Fibroblast of skin of abdomen (primary cell): ENCODE measurements at places on chromosomes 1 and 21.

DNA sequence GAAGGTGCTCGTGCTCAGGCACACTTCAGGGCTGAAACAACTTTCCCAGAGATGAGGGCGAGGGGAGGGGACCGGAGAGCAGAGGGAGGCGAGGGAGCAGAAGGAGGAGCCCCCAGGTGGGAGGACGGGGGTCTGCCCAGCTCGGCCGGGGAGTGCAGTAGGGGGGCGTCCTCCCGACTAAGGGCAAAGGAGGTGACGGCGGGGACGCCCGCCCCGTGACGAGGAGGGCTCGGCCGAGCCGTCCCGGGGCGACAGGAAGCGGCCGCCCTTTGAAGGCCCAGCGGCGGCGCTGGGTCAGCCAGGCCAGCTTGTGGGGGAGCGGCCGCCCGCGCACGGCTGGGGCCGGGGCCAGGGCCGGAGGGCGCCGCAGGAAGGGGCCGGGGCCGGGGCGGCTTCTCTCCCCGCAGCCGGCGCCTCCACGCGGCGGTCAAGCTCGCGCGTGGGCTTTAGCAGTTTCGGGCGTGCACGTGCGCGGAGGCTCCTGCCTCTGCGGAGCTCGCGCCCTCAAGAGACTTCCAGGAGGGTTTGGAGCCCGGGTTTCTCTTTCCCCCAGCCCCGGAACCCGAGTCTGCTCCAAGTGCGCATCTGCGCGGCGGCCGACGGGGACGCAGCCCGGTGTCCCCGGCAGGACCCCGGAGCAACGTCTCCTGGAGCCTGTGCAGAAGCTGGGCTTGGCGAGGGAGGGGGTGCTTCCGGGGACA lies 100.8 kb upstream of the SLC45A1 start:
- DNase-seq = no peak

DNA sequence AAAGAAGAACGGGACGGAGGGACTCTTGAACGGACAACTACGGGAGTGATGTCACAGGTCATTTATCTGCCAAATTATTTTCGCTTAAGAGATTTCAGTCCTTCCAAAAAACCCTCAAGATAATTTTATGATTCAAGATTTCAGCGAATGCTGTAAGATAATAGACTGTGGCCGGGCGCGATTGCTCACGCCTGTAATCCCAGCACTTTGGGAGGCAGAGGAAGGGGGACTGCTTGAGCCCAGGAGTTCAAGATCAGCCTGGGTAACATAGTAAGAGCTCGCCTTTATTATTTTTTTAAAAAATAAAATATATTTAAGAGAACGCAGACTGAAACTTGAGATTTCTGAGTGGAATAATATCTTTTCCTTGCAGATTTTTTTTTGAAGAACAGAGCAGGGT lies 609 bp downstream of the RWDD2B start:
- DNase-seq = peak; percentile 8

GRCh38 chr1:153308540-153308939 lies 4.2 kb downstream of the PGLYRP3 start:
- no peak for DNase-seq

DNA sequence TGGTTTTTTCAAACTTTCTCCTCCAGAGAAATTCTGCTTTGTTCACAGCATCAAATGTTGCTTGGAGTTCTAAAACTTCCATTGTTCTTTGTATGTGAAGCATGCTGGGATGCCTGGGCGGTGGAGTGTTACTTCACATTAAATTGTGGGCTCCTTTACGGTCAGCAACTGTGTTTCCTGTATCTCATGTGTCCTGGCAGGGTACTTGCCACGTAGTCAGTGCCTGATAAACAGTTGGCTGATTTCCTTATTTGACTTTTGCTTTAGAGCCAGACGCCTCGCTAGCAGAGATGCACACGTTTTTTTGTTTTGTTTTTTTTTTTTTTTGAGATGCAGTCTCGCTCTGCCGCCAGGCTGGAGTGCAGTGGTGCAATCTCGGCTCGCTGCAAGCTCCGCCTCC lies 96.7 kb downstream of the UCK2 start:
- DNase-seq = no peak

- DNase-seq = peak; percentile 61
These were observed 2.8 kb downstream of the HES3 start for GRCh38 chr1:6246497-6247467.

GRCh38 chr1:209802117-209802779 lies 3.7 kb downstream of the IRF6 start:
- no peak for DNase-seq

GRCh38 chr1:180248731-180249681 lies 18.9 kb downstream of the LHX4 start:
- DNase-seq = no peak

GRCh38 chr1:222749927-222750326 lies 12.9 kb downstream of the FAM177B start:
- DNase-seq = no peak

- DNase-seq = no peak
These were observed 75.1 kb downstream of the ZFYVE9 start for GRCh38 chr1:52216907-52217458.

DNA sequence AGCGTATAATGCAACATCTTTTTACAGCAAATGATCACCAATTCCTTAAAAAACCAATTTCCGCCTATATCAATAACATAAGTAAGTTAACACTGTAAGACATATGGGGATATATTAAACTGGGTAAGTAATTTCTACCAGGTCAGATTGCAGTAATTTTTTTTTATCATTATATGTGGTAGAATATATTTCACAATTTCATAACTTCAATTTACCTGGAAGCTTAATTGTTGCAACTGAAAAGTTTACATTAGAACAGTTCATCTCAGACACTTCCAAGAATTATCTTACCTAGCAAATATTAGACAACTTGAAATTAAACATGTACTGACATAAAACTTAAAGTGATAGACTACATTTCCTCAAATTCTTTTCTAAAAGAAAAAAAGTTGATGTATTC lies 51.9 kb upstream of the ASPM start:
- no peak for DNase-seq

GRCh38 chr1:236280438-236281197 lies 1.1 kb downstream of the ERO1B start:
- no peak for DNase-seq

DNA sequence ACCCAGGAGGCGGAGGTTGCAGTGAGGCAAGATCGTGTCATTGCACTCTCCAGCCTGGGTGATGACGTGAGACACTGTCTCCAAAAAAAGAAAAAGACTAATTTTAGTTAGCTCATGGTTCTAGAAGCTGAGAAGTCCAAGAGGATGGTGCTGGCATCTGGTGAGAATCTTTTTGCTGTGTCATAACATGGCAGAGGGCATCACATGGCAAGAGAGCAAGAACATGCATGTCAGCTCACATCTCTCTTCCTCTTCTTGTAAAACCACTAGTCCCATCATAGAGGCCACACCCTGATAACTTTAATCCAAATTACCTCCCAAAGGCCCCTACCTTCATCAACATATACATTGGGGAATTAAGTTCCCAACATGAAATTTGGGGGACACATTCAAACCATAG lies 13.8 kb upstream of the CNN3 start:
- DNase-seq = no peak

GRCh38 chr1:6416295-6416656 lies 3.4 kb downstream of the HES2 start:
- DNase-seq = no peak

GRCh38 chr21:45329261-45330074 lies 41.8 kb upstream of the POFUT2 start:
- no peak for DNase-seq

- DNase-seq = no peak
These were observed 53.8 kb downstream of the NGF start for GRCh38 chr1:115284209-115284608.

DNA sequence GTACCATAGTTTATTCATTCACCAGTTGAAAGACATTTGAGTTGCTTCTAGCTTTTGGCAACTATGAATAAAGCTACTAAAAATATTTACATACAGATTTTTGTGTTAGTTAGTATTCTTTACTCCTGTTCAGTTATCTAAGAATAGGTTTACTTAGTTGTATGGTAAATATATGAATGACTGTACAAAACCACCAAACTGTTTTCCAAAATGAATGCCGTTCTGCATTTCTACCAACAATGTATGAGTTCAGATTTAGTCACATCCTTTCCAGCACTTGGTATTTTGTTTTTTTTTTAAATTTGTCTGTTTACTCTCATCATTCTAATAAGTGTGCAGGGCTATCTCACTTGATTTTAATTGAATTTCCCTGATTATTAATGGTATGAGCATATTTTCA lies 3.4 kb upstream of the KIFAP3 start:
- no peak for DNase-seq
